CD4-positive, alpha-beta T cell treated with Interferon alpha-2 for 1 hour (primary cell): ENCODE measurements at places on chromosomes 6 and 20.

GRCh38 chr20:7355051-7355450, 585.2 kb downstream of the HAO1 start:
- no peak for DNase-seq

GRCh38 chr20:57061051-57061900, 205.2 kb downstream of the BMP7 start:
- no peak for DNase-seq

DNA sequence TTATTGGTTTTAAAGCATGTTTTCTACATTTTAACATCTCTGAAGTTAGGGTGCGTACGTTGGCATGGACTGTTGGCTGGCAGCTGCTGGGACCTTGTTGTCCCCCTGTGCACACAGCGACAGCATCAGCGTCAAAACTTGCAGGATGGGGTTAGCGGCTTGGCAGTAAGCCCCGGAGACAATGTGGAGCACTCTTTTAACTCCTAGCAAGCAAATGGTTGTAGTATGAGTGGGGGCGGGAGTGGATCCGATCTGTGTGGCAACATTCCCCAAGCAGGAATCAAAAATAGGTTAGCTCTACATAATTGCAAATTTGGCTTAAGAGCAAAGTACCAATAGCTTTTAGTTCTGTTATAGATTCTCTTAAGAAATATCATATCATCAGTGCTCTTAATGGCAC, 70.1 kb downstream of the NRN1 start:
- no peak for DNase-seq

- DNase-seq: no peak
Observed at GRCh38 chr6:56759521-56759920, 116.8 kb upstream of the DST start.

GRCh38 chr6:149840345-149841075, 23.6 kb downstream of the LRP11 start:
- no peak for DNase-seq

GRCh38 chr6:140670021-140670420, 1295.6 kb upstream of the CITED2 start:
- no peak for DNase-seq

DNA sequence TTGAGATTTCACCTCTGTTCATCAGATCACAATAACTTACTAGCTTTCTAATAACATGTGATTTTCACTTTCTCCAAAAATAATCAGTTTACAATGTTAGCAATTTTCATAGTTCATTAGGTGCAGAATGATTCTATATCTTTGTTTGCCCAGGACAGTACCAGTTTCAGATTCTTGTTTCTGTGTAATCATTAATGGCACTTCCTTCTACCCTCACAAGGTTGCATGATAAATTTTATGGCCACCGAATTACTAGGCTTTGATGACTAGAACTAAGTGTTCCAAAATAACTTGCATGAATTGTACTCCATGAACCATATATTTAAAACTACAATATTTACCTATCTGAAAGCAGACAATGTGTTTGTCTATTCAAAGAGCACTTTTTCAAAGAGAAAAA, 442.3 kb downstream of the EPHA7 start:
- DNase-seq: no peak

GRCh38 chr6:18491308-18492045, 104.3 kb downstream of the RNF144B start:
- no peak for DNase-seq

GRCh38 chr20:8151372-8151771, 19.3 kb downstream of the PLCB1 start:
- no peak for DNase-seq

DNA sequence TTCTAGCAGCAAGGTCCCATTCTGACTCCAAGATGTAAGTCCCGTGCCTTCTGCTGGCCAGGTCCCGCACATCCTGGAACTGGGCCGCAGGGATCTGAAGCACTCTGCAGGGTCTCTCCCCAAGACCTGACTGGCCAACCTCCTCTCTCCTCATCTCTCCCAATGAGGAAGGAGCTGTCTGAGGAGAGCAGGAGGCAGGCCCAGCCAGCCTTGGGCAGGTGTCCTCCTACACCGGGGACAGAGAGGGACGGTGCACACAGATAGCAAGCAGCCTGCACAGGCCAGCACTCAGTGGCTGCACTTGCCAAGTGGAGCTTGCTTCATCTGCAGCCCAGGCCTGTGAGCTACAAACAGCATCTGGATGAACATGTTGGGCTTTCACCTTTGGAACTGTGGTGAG, 76.8 kb upstream of the CD93 start:
- no peak for DNase-seq

DNA sequence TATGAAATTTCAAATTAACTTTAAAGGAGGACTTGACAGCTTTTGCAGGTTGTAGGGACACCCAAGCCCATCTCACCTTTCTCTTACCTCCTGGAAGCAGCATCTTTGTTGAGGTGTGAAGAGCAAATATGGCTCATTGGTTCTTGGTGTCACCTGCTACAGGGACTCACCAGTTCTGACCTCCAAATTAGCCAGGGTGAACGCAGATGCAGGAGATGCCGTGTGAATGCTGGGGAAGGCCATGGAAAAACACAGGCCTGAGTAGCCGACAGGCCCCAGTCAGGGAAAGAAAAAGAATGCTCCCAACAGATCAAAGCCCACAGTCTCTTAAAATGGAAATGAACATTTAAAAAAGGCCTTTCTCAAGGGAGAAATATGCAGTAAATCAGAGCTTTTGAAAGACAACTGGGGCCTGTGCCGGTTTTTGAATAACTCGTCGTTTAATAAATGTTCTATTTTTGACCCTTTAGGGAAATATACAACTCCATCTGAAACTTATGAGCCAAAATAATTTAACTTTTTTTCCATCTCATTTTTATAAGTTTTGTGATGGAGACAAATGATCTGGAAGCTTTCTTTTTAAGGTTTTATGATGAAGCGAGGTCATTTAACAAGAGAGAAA, 167.5 kb downstream of the CD83 start:
- no peak for DNase-seq

DNA sequence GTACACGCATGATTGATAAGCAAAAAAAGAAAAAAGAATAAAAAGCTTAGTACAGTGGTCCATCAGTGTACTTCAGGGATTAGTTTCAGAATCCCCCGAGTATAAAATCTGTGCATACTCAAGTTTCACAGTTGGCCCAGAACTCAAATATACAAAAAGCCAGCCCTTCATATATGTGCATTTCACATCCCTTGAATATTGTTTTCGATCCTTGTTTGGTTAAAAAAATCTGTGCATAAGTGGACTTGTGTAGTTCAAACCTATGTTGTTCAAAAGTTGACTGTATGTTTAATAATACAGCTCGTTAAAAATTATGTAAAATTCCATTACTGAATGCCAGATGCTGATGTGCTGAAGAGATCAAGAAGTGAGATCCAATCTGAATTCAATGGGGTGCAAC, 54.2 kb downstream of the LHFPL5 start:
- DNase-seq: no peak

GRCh38 chr20:10524643-10525042, 89.5 kb downstream of the SLX4IP start:
- DNase-seq: no peak

DNA sequence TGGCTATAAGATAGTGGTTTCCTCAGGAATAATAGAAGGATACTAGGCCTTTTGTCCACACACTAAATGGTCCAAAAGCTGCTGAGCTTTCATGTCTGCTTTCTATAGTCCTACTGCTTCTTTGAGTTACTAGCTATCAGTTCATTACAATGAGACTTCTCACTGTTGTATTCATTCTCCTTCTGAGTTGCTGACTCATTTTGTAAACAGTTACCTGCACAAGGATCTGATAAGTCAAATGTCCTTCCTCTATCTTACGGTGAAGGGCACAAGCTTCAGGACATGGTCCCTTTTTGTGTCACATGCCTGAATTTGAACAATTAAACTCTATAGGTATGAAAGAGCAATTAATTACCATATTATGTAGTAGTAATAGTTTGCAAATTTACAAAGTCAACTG, 90.5 kb downstream of the MAN1A1 start:
- DNase-seq: no peak

DNA sequence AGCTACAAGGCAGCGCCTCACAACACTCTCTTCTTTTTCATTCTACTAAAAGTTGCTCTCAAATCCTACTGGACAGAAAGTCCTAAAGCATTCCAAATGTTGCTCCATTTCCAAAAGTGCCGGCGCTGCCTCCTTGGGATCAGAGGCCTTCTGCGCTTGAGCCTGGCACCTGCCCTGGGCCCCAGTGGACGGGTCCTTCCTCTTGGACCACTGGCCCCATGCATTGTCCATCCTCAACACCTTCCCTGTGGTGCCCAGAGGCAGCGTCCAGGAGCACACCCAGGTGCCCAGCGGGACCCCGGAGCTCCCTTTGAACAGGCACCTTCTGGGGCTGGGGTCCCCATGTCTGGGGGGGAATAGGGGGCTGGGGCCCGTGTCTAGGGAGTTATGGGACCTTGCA, 205.2 kb downstream of the ERMARD start:
- DNase-seq: no peak

GRCh38 chr6:143064271-143064670, 3.6 kb downstream of the AIG1 start:
- no peak for DNase-seq

DNA sequence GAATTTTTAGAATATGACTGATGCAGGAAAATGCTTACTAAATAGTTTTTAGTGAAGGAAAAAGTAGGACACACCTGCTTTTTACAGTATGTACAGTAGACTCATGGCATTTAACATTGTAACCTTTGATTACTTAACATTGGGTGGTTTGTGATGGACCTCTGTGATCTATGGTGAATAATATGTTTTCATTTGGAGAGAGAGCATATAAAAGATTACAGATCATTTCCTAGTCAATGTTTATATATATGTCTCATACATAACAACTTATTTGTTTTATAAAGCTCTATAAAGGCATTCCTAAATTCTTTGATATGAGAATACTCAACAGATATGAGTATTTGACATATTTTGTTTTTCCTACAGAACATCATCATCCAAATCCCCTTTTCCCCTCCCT, 129.3 kb upstream of the PDE7B start:
- DNase-seq: no peak

DNA sequence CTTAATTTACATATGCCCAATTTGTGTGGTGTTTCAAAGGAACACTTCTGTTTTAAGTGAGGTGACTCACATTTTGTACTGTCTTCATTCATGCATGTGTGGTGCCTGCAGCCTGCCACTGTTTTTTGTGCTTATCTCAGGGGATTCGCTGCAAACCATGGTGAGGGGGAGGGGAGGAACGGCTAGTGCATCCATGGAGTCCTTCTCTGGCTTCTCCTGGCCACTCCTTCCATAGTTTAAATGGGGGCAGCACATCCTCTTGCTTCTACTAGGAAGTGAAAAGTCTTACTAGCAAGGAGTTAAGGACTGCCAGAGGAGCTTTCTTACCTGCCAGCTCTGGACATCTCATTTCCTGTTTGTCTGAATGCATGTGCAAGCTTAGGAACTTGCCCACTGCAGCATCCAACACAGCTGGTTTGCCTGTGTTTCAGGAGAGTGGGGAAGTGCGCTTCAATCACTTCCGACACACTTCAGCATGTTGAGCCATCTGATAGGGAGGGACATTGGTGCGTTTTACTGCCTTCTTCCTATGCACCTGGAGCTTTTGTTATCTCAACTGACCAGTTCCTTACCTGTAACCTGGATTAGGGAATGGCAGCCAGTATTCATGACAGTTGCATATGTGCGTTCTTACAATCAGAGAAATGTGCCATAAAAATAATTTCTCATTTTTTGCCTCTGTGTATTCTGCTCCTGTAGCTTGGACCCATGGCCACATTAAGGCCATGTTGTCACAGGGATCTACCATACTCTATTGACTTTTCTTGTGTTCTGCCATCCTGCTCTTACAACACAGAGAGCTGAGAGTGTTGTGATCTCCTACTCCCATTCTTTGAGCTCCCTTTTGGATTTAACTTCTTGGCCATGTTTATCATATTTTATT, 211.3 kb downstream of the ARID1B start:
- DNase-seq: no peak

DNA sequence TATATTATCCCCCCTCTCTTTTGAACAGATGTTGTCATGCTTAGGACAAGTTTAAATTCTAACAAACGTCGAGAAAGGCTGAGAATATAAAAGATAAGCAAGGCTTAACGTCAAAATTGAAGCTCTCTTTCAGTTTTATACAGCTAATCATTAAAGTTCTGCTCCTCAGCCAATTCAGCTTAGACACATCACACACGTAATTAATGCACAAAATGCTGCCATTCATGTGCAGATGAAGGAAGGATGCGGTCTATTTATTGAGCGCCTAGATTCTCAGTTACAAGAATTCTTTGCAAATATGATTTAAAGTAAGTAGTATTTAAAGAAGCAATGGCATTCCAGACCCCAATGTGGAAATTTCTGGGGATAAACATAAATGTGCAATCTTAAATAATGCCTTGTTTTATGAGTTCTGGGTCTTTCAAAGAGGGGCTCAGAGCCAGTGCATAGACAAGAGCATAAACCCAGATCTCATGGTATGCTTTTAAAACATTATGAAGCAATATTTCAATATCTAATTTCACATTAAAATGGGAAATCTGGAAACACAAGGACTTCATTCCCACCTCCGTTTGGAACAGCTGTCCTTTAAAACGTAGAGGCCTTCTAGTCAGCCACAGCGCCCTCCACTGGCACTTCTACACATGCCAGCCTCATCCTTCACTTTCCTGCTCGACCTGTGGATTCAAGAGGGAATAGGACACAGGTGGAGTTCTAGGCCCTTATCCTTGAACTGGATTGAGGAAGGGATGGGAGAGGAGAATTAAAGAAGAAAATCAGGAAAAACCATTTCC, 85.8 kb downstream of the LYRM4 start:
- DNase-seq: no peak

GRCh38 chr20:38187517-38187916, 22.4 kb upstream of the TGM2 start:
- DNase-seq: no peak

DNA sequence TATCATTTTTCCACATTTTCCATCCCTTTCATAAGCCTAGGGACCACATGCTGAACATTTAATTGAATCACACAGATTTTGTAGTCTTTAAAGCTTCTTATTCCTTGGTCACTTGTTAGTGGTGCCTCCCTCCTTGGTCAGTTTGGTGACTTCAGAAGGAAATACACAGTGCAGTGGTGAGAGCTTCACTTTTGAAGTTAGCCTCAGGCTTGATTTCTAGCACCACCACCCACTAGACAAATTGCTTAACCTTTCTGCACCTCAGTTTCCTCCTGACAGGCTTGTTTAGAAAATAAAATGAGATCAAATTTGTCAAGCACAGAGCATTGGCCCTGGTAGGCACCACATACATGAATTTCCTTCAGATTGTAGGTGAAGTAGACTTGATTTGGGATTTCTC, 91.7 kb downstream of the FOXO3 start:
- DNase-seq: no peak

- no peak for DNase-seq
Observed at GRCh38 chr20:16785226-16785625, 37.1 kb downstream of the OTOR start.

DNA sequence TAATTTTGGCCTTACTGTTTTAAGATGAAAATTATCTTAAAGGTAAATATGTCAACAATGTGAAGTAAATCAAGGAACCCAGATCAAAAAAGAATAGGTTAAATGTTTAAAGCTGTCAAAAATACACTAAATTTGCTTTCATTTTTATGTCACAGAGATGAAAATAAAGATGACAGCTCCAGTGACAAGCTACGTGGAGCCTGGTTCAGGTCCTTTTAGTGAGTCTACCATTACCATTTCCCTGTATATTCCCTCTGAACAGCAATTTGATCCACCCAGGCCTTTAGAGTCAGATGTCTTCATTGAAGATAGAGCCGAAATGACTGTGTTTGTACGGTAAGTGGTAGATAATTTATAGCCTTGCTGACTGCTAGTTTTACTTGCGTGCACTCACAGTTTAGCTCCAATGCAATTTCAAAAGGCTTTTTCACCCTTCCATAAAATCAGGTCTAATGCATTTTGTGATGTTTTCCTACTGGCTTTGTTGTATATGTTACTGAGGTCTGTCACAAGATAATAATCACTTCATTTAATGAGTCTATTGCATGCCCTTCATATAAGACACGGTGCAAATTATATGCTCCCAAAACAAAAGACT, 1.9 kb downstream of the HEBP2 start:
- no peak for DNase-seq
